ENCODE measurements at places on chromosomes 7 and 10. TPM values are rescaled to one million over a fixed set of nuclear protein-coding genes. Genes with fewer than 3 reads are reported as not detected.

- H3K27ac ChIP-seq, result no peak overlapping the region
- no peaks in the 10 kb centered on the region for H3K36me3 ChIP-seq
- no peak overlapping the region for H3K4me3 ChIP-seq
- DNase-seq, result no peak
Observed at GRCh38 chr7:138727336-138728099, 26.4 kb upstream of the SVOPL start.

DNA sequence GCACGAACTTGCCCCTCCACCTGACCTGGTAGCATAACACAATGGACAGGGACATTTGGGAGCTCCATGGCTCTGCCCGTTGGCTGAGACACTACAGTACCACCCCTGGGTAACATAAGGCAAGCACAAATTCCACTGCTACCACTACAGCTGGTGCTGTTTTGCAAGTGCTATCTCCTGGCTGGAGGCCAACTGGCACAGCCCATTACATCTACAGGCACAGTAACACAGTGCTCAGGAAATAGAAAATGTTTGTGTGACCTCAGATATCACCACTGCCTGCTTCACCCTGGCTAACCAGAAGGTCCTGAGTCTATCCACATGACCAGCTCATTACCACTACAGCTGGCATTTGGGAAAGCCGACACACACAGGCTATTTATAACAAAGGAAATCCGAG is 631.1 kb upstream of the MBL2 start:
- no peak overlapping the region for H3K27ac ChIP-seq
- H3K36me3 ChIP-seq, result no peaks in the 10 kb centered on the region
- no peaks in the 10 kb centered on the region for H3K4me1 ChIP-seq
- H3K4me3 ChIP-seq, result no peak overlapping the region

Gene IGFBP3
- 87.0 TPM for total RNA-seq

- H3K4me3 ChIP-seq, result no peak overlapping the region
- no peak for DNase-seq
- no peak overlapping the region for H3K27ac ChIP-seq
- no peaks in the 10 kb centered on the region for H3K4me1 ChIP-seq
Observed at GRCh38 chr10:18254086-18254485, 113.9 kb downstream of the CACNB2 start.

Gene CALCR
- not detected for total RNA-seq

GRCh38 chr10:35898716-35899440 is 256.8 kb upstream of the FZD8 start:
- H3K27me3 ChIP-seq, result no peaks in the 10 kb centered on the region
- H3K27ac ChIP-seq, result no peak overlapping the region
- H3K4me3 ChIP-seq, result no peak overlapping the region
- no peaks in the 10 kb centered on the region for H3K36me3 ChIP-seq
- no peak for DNase-seq

- no peak overlapping the region for H3K27ac ChIP-seq
- H3K4me1 ChIP-seq, result no peaks in the 10 kb centered on the region
- no peaks in the 10 kb centered on the region for H3K36me3 ChIP-seq
Observed at GRCh38 chr7:114862406-114862805, 59.5 kb upstream of the MDFIC start.

- H3K36me3 ChIP-seq, result peaks cover 18% of the 10 kb centered on the region
- DNase-seq, result no peak
- H3K27me3 ChIP-seq, result no peaks in the 10 kb centered on the region
- H3K4me1 ChIP-seq, result peaks cover 27% of the 10 kb centered on the region
- H3K4me3 ChIP-seq, result peak overlapping the region; percentile 67
Observed at GRCh38 chr10:89303161-89303560, 1.3 kb downstream of the IFIT2 start.

DNA sequence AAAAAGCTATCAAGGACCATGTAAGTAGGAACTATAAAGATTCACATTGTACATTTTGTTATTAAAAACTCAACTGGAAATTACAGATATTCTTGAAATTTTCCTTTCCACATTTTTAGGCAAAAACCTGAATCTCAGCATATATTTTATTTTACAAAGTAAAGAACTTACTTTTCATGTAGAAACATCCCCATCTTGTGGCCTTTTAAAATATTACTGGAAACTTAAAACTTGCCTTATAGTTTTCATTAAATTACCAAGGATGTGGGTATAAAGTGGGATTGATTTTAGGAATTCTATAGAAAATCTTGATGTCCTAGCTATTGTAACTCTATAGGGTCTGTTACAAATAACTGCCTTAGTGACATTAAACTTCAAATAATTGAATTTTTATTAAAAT is 10.6 kb downstream of the DBF4 start:
- H3K4me1 ChIP-seq, result no peaks in the 10 kb centered on the region
- H3K4me3 ChIP-seq, result no peak overlapping the region
- H3K27ac ChIP-seq, result no peak overlapping the region
- no peaks in the 10 kb centered on the region for H3K27me3 ChIP-seq

DNA sequence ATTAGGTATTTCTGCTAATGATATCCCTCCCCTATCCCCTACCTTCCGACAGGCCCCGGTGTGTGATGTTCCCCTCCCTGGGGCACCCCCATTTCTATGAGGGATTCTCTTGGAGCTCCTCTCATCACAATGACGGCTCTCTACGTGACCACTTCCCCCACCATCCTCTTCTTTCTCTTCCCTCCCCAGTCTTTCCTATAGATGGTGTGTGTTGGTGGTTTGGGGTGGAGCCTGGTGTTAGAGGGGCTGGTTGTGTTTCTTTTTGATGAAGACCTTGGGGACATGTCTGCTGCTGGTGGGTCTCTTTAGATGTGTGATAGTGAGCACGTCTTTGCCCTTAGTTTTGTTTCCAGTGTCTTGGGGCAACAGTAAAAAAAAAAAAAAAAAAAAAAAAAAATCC is 28.6 kb downstream of the RPS24 start:
- DNase-seq, result no peak
- no peak overlapping the region for H3K27ac ChIP-seq
- no peaks in the 10 kb centered on the region for H3K4me1 ChIP-seq
- no peak overlapping the region for H3K4me3 ChIP-seq
- no peaks in the 10 kb centered on the region for H3K36me3 ChIP-seq

DNA sequence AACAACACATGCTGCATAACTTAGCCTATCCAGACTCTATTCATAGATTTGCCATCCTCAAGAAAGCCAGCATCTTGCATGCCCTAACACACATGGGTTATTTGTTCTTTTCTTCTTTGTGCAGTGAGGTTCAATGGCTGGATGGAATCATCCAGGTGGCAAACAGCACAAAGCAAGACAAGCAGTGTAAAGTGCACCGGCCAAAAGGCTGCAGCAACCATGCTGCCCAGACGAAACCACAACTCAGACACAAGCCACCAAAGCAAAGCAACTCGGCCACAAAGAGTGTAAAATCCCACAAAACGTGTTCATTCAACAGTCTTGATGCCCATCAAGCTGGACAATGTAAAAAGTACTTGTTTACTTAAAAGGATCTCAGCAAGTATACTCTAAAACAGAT is 76.9 kb downstream of the PIP4K2A start:
- no peaks in the 10 kb centered on the region for H3K27me3 ChIP-seq
- H3K27ac ChIP-seq, result no peak overlapping the region
- no peaks in the 10 kb centered on the region for H3K36me3 ChIP-seq
- no peak overlapping the region for H3K4me3 ChIP-seq

DNA sequence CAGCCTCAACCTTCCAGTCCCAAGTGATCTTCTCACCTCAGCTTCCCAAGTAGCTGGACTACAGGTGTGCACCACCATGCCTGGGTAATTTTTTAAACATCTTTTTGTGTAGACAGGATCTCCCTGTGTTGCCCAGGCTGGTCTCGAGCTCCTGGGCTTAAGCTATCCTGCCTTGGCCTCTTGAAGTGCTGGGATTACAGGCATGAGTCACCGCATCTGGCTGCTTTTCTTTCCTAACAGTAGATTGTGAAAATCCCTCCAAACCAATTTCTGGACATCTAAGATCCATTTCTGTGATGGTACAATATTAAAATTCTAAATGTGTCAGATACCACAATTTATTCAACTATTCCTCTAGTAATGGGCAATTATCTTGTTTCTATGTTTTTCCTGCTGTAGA is 38.7 kb downstream of the RAB18 start:
- no peaks in the 10 kb centered on the region for H3K4me1 ChIP-seq
- DNase-seq, result no peak
- H3K4me3 ChIP-seq, result no peak overlapping the region

Gene OR9A2
- total RNA-seq, result not detected

DNA sequence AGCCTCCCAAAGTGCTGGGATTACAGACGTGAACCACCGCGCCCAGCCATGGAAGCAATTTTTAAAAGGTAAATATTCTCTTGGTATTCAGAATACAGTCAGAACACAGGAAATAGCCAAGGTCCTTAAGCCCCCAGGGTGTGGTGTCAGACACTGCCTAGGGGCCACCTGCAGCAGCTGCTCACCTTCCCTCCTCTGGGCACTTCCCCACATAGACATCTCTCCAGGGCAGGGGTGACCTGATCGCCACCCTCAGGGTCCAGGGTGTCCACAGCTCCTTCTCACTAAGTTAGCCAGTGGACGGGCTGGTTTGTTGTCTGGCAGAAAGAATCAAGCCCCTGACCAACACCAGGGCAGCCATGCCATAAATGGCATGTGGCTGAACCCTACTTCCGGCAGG is 15.9 kb downstream of the URGCP start:
- H3K27ac ChIP-seq, result no peak overlapping the region
- no peaks in the 10 kb centered on the region for H3K27me3 ChIP-seq
- H3K4me1 ChIP-seq, result peaks cover 25% of the 10 kb centered on the region
- peaks cover 19% of the 10 kb centered on the region for H3K36me3 ChIP-seq
- no peak overlapping the region for H3K4me3 ChIP-seq

DNA sequence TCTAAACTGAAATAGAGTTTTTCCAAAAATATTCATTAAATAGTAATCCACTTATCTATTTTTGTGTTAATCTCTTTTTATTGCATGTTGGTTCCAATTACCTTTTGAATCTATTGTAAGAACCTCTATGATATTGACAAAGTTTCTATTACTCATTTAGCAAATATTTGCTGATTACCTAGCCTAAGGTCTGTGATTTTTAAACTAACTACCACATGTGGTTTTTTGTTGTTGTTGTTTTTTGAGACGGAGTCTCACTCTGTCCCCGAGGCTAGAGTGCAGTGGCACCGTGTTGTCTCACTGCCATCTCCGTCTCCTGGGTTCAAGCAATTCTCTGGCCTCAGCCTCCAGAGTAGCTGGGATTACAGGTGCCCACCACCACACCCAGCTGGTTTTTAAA is 2.0 kb upstream of the ASB13 start:
- H3K27me3 ChIP-seq, result no peaks in the 10 kb centered on the region
- no peaks in the 10 kb centered on the region for H3K36me3 ChIP-seq
- H3K27ac ChIP-seq, result no peak overlapping the region
- H3K4me3 ChIP-seq, result no peak overlapping the region

DNA sequence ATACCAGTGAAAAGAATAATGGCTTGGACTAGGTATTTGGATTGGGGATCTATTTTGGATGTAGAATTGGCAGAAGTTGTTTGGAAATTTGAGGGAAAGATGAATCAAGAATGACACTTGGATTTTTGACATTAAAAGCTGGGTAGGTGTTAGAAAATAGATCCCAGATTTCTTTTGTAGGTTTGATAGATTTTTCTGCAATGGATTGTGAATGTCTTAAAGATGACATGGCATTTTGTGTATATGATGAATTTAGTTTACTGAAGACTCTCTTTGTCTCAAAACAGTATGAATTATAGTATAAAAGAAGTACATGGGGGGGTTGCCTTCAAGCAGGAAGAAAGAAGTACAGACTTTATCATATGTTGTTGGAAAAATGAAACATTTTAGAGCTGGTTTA is 75.8 kb downstream of the MPLKIP start:
- no peak overlapping the region for H3K4me3 ChIP-seq
- DNase-seq, result no peak
- H3K27ac ChIP-seq, result peak overlapping the region; percentile 24
- peaks cover 21% of the 10 kb centered on the region for H3K36me3 ChIP-seq
- H3K4me1 ChIP-seq, result no peaks in the 10 kb centered on the region

DNA sequence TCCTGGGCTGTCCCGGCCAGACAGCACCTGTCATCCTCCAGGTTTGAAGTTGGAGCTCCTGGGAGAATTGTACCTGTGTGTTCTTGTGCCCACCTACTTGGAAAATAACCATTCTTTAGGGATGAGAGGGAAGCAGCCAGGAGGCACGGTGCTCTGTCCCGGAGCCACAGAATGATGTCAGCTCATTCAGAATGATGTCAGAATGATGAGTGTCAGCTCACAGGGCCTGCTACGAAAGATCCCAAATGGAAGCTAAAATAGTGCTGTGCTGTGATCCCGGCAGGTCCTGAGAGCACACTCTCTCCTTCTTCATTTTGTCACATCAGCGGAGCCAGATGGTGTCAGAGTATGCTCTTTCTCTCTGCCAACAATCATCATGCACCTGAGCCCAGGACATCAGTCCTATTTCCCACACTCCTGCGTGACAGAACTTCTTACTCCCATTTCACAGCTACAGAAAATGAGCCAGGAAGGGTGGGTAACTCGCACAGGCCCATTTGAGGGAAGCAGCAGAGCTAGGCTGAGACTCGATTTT is 8.3 kb downstream of the ABCA13 start:
- H3K27ac ChIP-seq, result no peak overlapping the region
- no peak overlapping the region for H3K4me3 ChIP-seq
- H3K36me3 ChIP-seq, result no peaks in the 10 kb centered on the region
- H3K27me3 ChIP-seq, result no peaks in the 10 kb centered on the region
- no peaks in the 10 kb centered on the region for H3K4me1 ChIP-seq

Gene PALD1
- total RNA-seq, result 27.0 TPM

DNA sequence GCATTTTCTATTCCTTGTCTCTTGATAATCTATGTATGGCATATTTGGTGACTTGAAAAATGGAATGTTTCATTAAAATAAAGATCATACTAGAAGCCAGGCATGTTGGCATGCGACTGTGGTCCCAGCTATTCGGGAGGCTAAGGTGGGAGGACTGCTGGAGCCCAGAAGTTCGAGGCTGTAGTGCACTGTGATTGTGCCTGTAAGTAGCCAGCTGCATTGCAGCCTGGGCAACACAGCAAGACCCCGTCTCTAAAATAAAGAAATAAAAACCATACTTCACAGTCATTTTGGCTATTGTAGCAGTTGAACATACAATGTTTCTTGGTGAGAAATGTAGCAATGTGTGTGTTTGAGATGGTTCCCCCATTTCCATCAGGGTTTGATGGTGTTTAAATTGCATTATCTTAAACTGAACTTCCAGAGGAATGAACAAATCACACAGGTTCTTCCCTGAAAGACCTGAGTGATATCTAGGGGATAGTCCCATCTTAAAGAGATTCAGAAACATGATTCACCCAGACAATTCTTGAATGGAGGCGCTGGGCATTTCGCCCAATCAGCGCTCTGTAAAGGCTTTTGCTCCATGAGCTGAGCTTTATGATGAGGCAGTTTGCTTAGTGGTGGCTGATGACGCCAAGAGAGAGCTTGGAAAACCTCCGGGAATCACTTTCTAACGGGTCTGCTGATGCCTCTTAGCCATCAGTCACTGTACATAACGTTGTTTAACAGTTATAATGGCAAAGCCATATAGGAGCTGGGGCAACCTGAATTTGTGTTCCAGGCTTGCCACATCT is 19.4 kb upstream of the BTBD16 start:
- DNase-seq, result no peak
- H3K4me3 ChIP-seq, result no peak overlapping the region
- no peaks in the 10 kb centered on the region for H3K4me1 ChIP-seq
- no peak overlapping the region for H3K27ac ChIP-seq
